ENCODE measurements at places on chromosomes 6 and 20. TPM values are rescaled to one million over a fixed set of nuclear protein-coding genes. Genes with fewer than 3 reads are reported as not detected.

Gene TMEM200A
- polyA plus RNA-seq, result 0.22 TPM

Gene LY86
- polyA plus RNA-seq, result 1.1 TPM

Gene PSORS1C2
- polyA plus RNA-seq, result not detected

Gene IMPG1
- not detected for polyA plus RNA-seq

Gene MRPL14
- polyA plus RNA-seq, result 29.9 TPM

Gene SSTR4
- polyA plus RNA-seq, result not detected

Data from heart right ventricle (tissue), 16 donors.